ENCODE measurements at places on chromosomes 1 and 21.

DNA sequence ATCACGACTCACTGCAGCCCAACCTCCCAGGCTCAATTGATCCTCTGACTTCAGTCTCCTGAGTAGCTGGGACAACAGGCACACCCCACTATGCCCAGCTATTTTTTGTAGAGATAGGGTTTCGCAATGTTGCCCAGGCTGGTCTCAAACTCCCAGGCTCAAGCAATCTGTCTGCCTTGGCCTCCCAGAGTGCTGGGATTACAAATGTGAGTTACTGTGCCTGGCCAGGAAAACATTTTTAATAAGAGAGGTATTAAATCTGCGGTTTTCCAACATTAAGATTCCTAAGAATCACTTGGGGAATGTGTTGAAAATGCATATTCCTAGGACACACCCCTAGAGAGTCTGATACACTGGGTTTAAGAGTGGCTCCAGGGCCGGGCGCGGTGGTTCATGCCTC lies 8.7 kb downstream of the CSF1 start:
- no peak for DNase-seq

DNA sequence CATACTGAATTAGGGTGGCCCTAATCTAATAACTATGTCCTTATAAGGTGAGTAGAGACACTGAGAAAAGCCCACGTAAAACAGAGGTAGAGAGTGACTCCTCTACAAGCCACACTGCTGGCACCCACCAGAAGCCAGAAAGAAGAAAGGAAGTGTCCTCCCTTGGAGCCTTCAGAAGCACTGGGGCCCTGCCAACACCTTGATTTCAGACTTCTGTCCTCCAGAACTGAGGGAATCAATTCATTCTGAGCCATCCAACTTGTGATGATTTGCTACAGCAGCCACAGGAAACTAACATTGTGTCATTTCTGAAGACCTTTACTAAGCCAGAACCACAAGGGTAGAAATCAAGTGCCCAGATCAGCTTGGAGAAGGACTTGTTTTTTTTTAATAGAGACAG lies 15.0 kb downstream of the GNB1 start:
- DNase-seq = no peak

DNA sequence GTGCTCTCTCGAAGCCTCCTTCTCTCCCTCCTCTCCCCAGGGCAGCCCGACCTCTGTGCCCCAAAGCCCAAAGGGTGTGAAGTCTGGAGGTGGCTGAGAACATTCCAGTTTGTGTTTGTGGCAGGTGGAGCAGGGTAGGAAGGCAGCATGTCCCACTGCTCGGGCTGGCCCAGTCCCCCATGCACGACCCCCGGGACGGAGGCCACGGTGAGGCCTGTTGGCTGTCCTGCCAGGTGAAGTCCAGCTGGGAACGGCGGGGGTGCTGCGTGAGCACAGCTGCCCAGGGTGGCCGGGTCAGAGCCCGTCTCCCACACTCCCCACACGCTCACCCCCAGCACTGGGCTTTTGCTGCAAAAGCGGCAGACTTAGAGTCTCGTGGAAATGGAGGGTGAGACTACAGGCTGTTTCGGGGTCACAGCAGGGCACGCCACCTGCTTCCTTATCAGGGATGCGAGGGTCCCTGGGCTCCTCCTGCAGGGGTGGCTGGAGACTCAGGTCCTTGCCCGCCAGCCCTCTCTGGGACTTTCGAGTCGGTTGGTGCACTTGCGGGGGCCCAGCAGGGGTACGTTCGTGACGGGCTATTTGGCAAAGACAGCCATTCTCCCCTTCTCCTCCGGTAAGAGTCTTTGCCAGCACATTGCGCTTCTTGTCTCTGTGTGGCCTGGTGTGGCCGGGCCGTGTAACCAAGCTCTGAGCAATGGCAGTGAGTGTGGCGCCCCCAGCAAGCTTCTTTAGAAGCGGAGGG lies 40.3 kb downstream of the MORN1 start:
- DNase-seq = no peak

GRCh38 chr1:19628879-19629278 lies 15.2 kb upstream of the NBL1 start:
- DNase-seq = peak; percentile 74

DNA sequence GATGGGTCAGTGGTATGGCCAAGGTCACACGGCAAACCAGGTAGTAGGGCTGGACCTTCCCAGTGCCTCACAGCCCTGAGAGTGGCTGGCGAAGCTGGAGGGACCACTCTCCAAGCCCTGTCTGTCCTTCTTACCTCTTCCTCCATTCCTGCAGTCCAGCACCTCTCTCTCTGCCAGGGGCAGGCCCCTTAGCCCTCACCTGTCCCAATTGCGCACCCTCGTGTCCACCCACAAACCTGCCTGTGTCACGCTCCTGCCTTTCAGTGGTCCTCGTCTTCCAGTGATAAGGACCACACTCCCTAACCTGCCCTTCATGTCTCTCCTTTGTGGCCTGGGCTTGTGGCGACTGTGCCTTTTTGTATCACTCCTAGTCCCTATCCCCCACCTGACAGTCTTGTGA lies 3.4 kb downstream of the PODN start:
- no peak for DNase-seq

GRCh38 chr1:21547876-21548275 lies 38.7 kb downstream of the ALPL start:
- DNase-seq = no peak

DNA sequence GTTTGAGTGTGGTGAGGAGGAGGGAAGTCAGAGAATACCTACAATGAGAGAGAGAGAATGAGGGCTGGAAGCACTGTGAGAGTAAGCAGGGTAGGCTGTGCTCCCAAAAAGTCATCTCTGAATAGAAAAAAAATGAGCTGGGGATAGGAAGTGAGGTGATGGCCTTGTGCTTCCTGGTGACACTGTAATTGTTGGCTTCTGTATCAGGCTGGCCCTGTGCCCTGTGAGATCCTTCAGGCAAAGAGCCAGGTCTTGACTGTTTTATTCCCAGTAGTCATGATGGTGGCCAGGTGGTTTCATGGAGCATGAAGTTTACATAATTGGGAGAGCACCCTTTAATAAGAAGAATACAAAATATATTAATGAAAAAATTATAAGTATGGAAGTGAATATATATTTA lies 20.4 kb upstream of the SPATA6 start:
- no peak for DNase-seq

DNA sequence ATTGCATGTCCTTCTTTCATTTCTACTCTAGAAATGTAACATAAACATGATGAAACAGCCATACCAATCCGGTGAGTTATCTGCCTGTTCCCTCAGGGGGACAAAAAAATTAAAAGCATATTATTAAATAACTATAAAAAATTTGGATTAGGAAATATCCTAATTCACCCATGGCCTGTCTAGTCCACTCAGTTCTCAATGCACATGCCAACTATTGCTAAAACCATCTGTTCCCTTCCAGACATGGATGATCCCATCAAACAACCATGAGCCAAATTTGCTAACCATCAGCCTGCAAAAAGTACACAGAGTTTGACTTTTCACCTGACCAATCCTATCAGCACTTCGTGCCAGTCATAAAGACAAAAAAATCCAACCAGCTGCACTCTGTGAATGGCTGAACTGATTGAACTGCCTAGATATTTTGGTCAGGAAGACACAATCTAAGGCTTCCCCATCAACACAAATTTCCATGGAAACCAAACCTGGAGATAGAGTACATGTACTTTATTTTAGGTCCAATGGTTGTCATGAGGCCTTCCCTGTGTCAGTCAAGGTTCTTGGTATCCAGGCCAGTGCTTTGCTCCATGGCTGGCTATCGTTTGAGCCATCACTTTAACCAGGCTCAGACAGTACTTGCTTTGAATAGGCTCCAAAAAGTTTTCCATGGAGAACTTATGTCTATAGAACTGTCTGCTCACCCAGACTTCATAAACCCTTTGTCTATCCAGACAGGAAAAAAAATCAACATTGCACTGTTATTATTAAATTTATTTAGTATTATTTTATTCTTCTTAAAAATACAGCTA lies 570.8 kb downstream of the LTN1 start:
- no peak for DNase-seq

DNA sequence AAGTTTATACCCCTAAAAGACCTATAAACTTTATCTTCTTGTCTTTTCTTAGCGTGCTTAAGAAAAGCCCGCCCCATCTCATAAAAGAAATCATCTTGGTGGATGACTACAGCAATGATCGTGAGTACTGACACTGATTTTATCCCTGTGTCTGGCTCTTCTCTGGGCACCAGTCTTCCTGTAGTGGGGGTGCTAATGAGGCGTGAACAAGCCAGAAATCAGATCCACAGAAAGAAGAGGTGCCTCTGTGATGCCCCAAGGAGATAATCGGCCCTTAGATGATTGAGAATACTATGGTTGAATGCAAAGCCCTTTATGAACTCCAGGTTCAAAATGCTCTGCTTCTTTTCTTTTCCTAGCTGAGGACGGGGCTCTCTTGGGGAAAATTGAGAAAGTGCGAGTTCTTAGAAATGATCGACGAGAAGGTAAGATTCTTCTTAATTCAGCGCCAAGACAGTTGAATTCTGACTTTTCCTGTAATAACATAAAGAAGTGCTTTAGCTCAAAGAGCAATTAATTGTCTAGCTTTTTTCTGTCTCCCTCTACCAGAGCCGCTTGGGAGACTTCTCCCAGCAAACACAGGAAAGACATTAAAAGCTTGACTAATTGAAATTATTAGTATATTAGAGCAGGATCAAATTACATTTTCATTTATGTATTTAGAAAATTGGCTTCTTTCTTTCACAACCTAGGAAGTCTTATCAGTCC lies 169.4 kb downstream of the GALNT2 start:
- no peak for DNase-seq

DNA sequence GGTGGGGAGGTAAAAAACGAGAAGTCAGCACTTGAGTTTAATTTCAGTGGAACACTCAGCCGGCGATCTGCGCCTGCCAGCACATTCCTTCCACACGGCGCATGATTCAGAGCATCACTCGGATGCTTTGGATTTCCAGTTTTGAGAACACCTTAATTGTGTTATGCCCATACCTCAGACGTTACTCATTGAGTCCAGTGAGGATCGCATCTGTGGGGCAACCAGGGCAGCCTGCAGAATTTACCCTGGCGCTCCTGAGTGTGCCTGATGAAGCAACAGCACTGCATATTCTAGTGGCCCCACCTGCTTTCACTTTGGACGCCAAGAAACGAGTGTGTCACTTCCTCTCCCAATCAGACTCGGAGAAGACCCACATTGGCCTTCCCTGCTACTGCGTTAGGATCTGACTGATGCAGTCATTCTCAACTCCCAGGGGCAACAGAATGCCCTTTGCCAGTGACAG lies 19.9 kb downstream of the FAM89A start:
- DNase-seq = no peak

- no peak for DNase-seq
Observed at GRCh38 chr1:158810311-158810710, 20.8 kb upstream of the MNDA start.

- DNase-seq = no peak
Observed at GRCh38 chr21:37075214-37075770, 2.2 kb downstream of the TTC3 start.

- no peak for DNase-seq
Observed at GRCh38 chr1:168518201-168518689, 25.6 kb downstream of the XCL2 start.

DNA sequence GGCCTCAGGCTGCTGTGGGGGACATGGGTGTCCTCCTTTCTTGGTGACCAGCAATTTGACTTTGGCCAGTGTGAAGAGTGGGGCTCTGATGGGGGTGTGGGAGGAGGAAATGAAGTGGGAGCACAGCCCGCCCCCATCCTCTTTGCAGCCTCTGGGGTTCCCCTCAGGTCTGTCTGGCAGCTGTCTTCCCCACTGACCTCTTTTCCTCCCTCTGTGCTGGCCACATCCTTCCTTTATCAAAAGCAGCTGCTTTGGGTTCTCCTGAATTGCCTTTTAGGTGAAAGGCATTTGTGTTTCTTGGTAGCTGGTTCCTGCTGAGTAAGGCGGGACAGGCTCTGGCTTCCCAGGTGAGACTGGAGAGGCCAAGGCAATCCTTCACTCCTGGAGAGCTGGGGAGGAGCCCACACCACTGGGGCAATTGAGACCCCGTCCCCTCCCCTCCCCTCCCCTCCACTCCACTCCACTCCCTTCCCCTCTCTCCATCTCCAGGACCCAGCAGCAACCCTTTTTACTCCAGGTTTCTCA lies 24.9 kb downstream of the PCAT6 start:
- DNase-seq = no peak

Measured in anterior cingulate cortex (tissue), 58 donors.